Astrocyte of the spinal cord (primary cell): ENCODE measurements at places on chromosomes 11 and 22.

- no peak for DNase-seq
These were observed 1145.6 kb upstream of the TENM4 start for GRCh38 chr11:80586464-80586863.

DNA sequence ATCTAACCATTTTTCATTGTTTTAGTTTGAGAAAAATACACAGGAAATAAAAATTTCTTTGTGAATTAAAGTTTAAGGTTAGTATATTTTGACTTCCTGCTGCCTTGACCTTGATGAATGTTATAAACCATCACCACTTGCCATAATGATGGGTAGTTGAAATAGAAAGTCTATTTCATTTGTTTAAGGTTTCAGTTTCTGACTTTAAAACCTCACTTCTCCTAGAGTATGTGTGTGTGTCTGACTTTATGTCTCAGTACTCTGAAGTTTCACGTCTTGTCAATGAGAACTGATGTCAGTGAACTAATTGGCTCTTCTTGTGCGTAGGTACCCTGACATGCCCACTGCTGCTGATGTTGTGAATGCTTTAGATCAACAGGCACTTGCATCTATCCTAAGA, 188.2 kb downstream of the METTL15 start:
- DNase-seq, result no peak

DNA sequence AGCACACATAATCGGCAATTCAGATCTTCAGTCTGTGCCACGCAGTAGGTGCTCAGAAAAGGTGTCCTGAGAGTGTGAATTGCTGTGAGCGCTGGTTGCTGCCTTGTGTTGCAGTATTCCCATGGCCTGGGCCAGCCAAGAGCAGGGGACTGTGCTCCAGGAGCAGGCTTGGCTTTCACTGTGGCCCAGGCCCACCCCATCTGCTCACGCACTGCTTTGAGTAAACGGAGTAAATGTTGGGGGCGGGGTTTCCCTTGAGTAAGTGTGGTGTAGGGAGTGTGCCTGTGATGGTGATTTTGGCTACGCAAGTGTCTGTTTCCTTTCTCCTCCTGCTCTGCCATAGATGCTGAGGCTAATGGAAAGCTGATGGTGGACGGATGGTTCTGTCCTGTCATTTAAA, 2.3 kb downstream of the CTTN start:
- DNase-seq, result no peak

DNA sequence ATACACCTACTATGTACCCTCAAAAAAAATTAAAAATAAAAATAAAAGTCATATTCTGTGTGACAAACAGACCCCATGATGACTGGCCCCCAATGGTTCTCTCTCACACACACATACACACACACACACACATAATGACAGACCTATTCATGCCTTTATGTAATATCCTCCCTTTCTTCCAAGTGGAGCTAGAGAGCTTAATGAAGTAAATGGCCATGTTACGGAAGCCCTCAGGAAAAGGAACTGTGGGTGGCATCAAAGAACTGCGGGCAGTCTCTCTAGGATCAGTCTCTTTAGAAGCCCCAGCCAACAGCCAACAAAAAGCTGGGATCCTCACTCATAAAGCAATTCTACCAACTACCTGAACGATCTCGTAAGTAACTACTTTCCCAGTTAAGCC, 125.5 kb downstream of the SIK3 start:
- no peak for DNase-seq

- peak; percentile 96 for DNase-seq
These were observed at the start of gene MALAT1 for GRCh38 chr11:65498977-65499712. MALAT1 (plus strand) TSS chr11:65499045.

DNA sequence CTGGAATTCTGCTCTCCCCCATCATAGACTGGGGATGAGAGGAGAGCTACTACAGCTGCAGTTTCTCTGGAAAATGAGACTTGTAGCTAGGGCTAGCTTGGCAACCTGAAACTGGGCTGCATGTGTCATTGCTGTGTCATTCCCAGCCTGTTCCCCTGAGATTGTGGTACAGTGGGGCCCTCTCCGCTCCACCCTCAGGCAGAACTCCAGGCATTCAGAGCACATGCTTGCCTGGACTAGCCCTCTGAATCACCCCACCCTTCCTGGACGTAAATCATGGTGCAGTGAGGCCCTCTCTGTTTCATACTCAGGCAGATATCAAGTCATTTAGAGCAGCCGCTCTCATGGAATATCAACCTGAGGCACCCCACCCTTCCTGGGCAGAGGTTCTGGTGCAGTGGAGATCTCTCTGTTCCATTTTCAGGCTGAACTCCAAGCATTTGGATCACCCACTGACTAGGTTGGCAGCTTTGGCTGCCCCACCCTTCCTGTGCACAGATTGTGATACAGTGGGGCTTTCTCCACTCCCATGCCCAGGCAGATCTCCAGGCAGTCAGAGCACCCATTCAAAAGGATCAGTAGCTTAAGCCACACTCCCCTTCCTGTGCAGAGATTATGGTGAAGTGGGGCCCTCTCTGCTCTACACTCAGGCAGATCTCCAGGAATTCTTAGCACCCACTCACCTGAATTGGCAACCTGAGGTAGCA, 274.4 kb downstream of the C11orf87 start:
- peak; percentile 41 for DNase-seq

DNA sequence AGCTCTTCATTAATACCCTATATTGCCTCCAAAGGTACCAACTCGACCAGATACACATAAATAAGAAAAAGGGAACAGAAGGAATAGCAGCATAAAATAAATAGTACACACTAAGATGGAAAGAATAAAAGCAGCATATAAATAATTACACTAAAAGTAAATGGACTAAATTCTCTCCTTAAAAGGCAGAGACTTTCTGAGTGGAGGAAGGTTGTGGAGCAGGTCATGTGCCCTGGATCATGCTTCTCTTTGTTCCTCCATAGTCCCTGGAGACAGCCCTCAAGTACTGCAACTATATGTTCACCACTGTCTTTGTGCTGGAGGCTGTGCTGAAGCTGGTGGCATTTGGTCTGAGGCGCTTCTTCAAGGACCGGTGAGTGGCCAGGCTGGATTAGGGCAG, 101.4 kb downstream of the CACNA1I start:
- DNase-seq, result no peak

GRCh38 chr11:59616396-59616982, 915 bp upstream of the OSBP start:
- DNase-seq, result no peak

DNA sequence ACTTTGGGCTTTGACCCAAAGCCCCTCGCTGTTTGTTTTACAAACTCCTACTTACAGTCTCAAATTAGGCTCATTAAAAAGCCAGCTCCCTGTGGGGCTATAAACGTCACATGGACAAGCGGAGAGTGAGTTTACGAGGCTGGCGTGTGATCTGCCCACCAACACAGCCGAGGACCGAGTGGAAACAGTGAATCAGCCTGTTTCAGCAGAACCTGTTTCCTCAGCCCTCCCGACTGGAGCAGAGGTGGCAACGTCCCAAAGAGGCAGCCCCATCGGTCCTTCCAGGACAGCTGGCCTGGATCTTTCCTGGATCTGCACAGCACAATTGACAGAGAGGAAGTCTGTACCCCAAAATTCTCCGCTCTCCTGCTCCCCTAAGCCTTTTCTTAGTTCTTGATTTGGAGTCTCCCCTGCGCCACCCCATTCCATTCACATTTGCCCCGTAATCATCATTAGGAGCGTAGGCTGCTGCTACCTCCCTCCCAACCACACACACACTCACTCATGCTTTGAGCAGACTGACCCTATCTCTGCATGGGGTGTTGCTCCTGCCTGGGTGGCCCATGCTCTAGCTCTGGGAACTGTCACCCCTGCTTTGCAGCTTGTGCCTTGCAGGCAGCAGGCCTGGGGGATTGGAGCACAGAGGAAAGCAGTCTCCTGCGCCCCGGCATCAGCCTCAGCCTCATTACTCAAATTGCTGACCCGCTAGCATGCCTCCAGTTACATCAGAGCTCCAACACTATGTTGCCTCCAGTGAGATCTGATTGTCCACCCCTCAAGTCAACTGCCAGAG, 117.8 kb downstream of the NAT10 start:
- DNase-seq, result peak; percentile 72
